CD4-positive, alpha-beta T cell treated with Interferon alpha-2 for 1 hour (primary cell): ENCODE measurements at places on chromosomes 11 and 22.
A peak's percentile ranks its signal among the peaks of the same experiment; 100 is the strongest.

DNA sequence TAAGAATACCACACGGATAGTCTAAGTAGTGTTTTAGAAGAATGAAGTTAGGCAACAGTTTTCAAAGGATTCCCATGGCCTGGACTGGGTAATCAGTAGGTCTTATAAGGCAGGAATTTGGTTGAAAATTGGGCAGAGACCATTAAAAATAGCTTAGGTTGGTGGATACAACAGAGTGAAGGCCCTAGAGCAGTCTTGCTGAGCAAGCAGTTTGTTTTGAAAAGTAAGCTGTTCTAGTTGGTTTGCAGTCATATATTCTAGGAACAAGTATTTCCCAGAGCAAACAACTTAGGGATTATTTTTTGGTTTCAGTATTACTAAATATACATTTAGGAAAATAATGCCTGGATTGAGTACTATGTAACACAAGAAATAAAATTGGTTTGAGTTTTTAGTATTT, 64.8 kb downstream of the MUC15 start:
- no peak for DNase-seq

DNA sequence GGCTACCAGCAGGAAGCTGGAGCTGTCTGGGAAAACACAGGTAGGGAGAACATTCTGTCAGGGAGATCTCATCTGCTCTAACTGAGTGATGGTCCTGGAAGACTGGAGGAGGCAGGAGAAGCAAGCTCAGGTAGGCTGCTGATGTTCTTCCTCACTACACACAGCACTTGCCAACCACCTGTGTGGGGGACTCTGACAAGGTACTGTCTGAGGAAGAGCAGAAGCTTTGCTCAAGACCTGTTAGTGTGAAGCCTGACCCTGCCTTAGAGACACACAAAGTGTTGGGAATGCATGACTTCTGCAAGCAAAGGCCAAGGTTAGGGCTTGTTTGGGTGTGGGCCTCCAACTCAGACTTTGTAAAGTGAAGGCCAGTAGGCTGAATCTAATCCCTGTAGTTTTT, 46.5 kb downstream of the CHST1 start:
- no peak for DNase-seq

GRCh38 chr22:23565305-23565914, 14.7 kb downstream of the IGLL1 start:
- DNase-seq = no peak

- no peak for DNase-seq
These were observed 434.1 kb upstream of the FAT3 start for GRCh38 chr11:91790346-91791170.

DNA sequence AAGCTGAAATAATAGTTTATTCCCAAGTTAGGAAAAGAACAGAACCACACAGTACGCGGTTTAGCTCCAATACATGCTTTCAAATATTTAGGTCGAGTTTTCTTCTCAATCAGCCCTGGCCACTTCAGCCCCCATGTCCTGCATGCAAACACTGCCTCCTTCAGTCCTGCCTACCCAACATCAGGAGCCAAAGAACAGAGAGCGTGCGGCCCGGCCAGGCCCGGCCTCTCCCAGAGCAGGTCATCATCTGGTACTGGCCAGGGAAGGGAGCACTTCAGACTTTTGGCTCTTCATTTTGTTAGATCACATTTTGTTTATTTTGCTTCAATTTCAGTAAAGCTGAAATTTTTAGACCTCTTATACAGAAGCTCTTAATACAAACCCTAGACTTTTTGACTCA, 6.7 kb downstream of the BRD1 start:
- DNase-seq = no peak

DNA sequence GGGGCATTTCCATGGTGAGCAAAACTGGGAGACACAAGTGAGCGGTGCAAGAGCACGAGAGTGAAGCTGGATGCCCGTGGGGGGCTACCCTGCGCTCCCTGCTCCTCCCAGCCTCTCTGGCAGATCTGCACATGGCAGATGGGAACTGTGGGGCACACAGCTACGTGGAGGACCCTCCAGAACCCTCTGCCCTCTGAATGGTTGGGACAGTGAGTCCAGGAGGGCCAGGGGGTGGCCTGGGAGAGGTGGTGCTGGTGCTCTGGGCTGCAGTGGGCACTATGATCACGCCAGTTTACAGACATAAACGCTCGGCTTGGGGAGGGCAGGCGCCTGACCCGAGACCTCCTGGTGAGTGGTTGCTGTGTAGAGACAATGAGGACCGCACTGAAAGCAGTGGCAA, 205.9 kb downstream of the CTTN start:
- no peak for DNase-seq

DNA sequence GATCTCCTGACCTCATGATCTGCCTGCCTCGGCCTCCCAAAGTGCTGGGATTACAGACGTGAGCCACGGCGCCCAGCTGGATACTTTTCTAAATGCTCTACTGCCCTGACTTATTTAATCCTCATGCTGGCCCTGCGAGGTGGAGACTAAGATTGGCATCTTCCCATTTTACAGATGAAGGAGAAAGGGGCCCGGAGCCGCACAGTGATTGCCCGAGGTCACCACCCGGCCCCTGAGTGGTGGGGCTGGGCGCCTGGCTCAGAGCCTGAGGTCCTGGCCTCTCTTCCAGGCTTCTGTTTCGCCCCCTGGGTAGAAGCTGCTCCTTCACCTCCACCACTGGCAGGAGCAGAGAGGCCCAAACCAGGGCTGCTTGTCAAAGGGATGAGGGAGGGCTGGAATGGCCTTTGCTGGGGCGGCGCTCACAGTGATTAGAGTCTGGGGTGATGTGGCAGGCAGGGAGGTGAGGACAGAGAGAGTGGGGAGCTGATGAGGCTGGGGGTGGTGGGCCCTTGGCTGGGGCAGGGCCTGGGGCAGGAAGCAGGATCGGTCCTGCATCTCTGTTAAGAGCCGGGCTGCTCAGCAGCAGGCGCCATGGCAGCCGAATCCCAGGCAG, 15.4 kb upstream of the MPPED1 start:
- DNase-seq = no peak

DNA sequence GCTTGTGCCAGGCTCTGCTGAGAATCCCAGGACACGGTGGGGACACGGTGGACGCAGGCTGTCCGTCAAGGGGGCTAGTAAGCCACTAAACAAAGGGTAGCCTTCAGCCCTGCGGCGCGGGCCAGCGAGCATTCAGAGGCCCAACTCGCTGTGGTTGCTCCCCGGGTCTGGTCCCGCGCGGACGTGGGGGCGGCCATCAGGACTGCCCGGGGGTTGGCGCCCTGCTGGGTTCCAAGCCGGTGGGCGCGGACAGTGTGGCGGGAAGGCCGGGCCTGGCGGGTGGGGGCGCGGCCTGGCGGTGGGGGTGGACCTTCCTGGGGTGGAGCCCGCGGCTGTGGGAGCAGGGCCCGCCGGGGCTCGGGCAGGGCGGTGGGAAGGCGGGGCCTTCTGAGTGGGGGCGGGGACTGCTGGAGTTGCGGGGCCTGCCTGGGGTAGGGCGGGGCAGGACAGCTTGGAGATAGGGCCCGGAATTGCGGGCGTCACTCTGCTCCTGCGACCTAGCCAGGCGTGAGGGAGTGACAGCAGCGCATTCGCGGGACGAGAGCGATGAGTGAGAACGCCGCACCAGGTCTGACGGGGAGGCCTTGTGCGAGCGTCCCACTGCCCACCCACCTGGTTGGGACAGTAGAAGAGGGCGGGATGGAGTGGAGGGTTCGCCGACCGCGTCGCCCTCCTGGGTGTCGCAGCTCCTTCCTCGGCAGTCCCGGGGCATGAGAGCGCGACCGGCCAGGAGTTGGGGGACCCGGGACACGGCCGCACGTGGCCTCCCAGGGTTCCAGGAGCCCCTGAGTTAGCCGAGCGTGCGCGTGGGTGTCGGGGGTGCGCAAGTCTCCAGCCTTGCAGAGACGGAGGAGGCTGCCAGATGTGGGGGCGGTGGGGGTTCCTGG, at the start of gene SERHL2:
Gene SERHL2 (plus strand): TSS at position 482 of the 887 bp plus-strand sequence. CDS start 65 bp downstream, at position 547.
- DNase-seq = peak; percentile 93

GRCh38 chr22:21714786-21715185, 20.8 kb downstream of the YPEL1 start:
- DNase-seq = no peak

GRCh38 chr11:7439746-7440320, 45.5 kb upstream of the OLFML1 start:
- no peak for DNase-seq

DNA sequence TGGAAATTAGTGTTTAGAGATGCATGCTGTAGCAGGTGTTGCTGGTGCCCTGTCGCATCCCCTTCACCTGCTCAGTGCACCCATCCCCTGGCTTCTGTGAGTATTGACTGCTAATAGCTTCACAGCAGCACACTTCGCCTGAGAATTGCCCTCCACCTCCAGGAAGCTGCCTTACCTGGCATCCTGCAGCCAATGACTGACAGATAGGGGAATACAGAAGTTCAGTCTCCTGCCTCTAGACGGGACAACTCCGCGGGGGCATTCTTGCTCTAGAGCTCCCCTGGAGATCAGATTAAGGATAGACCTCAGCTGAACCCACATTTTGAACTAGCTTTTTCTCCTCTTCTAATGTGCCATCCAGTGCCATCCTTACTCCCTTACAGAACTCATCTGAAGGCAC, 9.3 kb upstream of the CD3E start:
- DNase-seq = no peak

DNA sequence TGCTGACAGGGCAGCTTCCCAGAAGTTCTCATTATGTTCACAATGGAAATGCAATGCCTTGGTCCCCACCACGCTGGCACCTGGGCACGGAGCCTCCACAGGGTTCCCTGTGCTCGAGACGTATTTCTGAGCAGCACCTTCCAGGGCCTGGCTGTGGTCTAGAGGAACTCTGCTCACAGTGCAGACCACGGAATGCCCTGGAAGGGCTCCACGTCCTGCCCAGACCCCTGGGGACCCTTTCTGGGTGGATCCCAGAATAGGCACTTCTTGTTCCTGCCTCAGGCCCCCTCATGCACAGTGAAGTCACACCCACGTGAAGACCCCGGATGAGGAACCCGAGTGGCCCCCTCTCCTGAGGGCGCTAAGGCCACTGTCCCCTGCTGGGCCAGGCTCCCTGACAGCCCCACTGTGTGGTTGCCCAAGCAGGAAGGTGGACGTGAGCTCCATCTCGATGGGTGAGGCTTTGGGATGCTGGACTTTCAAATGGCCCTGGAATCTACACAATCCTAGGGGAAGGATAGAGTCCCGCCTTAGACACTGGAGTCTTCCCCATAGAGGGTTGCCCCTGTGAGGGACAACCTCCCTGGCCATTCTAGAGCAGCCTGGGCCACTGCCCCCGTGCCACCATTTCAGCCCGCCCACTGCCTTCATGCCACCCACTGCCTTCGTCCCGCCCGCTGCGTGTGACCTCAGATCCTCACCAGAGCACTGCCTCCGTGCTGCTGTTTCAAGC, 1106.8 kb downstream of the BRD1 start:
- DNase-seq = no peak

GRCh38 chr22:25566898-25567235, 2.4 kb downstream of the GRK3 start:
- no peak for DNase-seq

- peak; percentile 70 for DNase-seq
These were observed 6.5 kb upstream of the SPON1 start for GRCh38 chr11:13955971-13956421.
